ENCODE measurements at places on chromosomes 2 and 18. TPM values are rescaled to one million over a fixed set of nuclear protein-coding genes. Genes with fewer than 3 reads are reported as not detected.

UGT1A4 gene
- total RNA-seq: not detected

PRSS56 gene
- total RNA-seq: not detected

ICOS gene
- not detected for total RNA-seq

HOXD12 gene
- total RNA-seq: not detected

CDK5R2 gene
- total RNA-seq: not detected

AP1S3 gene
- total RNA-seq: 1.3 TPM

BCL2 gene
- total RNA-seq: 1.6 TPM

PIGN gene
- total RNA-seq: 39.6 TPM

GDF7 gene
- total RNA-seq: 5.5 TPM

SNRNP27 gene
- total RNA-seq: 49.7 TPM

ELOA2 gene
- not detected for total RNA-seq

SLC19A3 gene
- total RNA-seq: 0.15 TPM

SIX2 gene
- 0.32 TPM for total RNA-seq

SYT4 gene
- total RNA-seq: not detected

CABYR gene
- 2.9 TPM for total RNA-seq

MAT2A gene
- total RNA-seq: 80.9 TPM

LOXL3 gene
- 4.4 TPM for total RNA-seq

ALK gene
- not detected for total RNA-seq

RAB6C gene
- not detected for total RNA-seq

MSTN gene
- not detected for total RNA-seq

RNF125 gene
- total RNA-seq: 0.30 TPM

LRATD1 gene
- not detected for total RNA-seq

ST8SIA5 gene
- total RNA-seq: under 0.01 TPM

UNC80 gene
- total RNA-seq: not detected

CYS1 gene
- not detected for total RNA-seq

MEIS1 gene
- total RNA-seq: 42.6 TPM

BMP10 gene
- total RNA-seq: not detected
